ENCODE measurements at places on chromosomes 6 and 20.

DNA sequence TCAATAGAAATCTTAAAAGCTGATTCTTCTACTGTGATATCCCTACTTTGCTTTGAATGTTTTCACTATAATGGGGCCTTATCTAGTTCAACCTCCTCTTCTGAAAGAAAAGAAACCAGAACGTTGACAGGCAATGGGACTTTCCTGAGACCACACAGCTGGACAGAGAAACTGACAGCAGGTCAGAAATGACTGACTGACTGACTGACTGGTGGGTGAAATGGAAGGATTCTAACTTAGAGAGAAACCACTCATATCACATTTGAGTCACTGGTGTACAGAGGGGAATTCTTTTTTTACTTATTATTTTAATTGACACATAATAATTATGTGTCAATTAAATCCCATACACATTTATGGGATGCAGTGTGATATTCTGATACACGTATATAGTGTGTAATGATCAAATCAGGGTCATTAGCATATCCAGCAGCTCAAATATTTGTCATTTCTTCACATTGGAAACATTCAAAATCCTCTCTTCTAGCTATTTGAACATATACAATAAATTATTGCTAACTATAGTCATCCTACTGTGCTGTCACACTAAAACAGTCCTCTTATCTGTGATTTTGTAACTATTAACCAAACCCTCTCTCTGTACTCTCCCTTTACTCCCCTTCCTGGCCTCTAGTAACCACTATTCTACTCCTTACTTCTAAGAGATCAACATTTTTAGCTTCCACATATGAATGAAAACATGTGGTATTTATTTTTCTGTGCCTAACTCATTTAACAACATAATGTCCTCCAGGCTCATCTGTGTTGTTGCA is 64.8 kb upstream of the NRSN1 start:
- DNase-seq, result no peak

- no peak for DNase-seq
These were observed 212.1 kb downstream of the BTBD9 start for GRCh38 chr6:38427492-38428210.

- DNase-seq, result no peak
These were observed 49.9 kb upstream of the TMEM30A start for GRCh38 chr6:75334266-75335040.

- no peak for DNase-seq
These were observed 9.9 kb downstream of the PCIF1 start for GRCh38 chr20:45944151-45944964.

DNA sequence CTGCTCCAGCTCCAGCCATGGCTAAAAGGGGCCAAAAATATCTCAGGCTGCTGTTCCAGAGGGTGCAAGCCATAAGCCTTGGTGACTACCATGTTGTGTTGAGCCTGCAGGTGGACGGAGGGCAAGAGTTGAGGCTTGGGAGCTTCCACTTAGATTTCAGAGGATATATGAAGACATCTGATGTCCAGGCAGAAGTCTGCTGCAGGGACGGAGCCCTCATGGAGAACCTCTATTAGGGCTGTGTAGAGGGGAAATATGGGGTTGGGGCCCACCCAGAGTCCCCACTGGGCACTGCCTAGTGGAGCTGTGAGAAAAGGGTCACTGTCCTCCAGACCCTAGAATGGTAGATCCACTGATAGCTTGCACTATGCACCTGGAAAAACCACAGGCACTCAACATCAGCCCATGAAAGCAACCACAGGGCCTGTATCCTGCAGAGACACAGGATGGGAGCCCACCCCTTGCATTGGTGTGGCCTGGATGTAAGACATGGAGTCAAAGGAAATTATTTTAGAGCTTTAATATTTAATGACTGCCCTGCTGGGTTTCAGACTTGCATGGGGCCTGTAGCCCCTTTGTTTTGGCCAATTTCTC is 70.5 kb downstream of the NINL start:
- no peak for DNase-seq

DNA sequence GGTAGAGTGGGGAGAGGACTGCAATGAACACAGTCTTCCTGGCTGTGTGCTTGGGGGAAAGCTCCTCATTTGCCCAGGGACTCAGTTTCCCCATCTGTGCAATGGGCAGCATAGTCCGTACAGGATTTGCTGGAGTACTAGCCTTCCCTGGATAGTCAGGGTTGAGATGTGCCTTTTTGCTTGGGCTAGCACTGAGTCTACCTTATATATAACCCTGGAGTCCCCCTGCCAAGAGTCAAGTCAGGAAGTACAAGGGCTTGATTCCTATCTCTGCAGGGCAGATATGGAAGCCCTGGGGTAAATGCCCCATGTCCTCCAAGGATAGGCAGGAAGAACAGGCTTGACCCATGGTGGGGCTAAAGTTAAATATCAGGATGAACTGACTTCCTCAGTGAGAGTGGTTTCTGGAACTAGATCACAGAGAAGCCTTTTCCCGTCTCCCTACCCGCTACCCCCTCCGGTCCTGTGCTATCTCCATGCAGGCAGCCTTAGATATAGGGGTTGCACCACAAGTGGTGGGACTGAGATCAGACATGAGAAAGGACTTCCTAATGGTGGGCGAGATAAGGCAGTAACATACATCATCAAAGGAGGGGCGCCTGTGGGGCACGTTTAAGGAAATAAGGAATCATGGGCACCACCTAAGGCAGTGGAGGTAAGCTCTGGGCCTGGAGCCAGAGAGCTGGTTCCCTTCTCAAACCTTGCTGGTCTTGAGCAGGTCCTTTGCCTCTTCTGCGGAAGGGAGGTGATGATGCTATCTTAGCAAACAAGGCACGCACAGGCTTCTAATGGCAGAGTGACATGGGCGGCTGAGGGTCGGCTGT is 157.9 kb downstream of the MRPL14 start:
- DNase-seq, result no peak

- DNase-seq, result no peak
These were observed 5.3 kb downstream of the SOBP start for GRCh38 chr6:107495196-107495643.

DNA sequence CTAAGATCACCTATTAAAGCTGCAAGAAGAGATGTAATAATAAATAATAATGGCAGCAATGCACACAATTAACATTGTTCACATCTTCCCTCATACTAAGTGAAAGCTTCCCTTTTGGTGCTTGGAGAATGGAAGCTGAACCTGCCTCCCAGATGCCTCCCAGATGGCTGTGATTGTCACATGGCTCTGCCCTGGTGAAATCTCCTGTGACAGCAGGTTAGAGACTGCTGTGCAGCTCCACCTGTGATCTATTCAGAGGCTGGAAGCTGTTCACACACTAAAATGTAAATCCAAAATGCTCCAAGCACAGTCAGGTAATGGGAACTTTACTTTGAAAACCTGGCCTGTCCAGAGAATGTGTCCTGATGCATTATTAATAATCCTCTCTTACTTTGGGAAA is 41.7 kb upstream of the RGS17 start:
- no peak for DNase-seq

GRCh38 chr6:157587127-157587926 is 206.3 kb downstream of the ZDHHC14 start:
- no peak for DNase-seq

GRCh38 chr6:72272958-72273357 is 348.9 kb upstream of the KCNQ5 start:
- DNase-seq, result no peak

DNA sequence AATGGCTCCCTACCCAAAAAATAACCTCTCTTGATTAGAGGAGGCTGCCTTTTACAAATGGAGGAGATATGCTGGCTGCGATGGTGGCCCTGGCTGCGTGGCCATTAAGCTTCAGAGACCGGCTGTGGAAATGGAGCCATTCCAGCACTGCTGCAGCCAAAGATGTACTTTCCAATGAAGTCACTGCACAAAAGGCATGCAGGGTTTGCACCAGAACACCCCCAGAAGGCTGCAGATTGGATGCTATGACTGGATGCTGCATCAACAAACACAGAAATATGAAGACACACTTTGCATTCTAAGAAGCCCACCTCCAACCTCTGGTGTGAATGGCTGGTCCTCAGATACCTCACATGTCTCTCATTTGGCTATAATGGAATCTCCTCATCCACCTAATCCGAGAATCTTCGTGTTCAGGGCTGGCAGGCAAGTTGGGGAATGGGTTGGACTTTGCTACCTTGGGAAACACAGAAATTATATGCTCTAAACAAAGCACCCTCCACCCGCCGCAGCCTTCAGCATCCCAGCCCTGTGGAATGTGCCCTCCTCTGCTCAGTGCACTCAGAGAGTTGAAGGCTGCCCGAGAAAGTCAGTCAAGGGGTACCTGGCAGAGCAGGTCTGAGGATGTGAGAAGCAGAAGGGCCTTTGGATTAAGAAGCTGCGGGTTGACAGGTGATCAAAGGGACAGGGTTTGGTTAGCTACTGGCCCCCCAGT is 35.3 kb downstream of the APCDD1L start:
- no peak for DNase-seq

GRCh38 chr6:33910594-33910993 is 106.8 kb upstream of the MLN start:
- no peak for DNase-seq

GRCh38 chr20:46214824-46215488 is 93.3 kb downstream of the CDH22 start:
- no peak for DNase-seq

GRCh38 chr6:168826726-168827585 is 386.0 kb downstream of the SMOC2 start:
- DNase-seq, result no peak

DNA sequence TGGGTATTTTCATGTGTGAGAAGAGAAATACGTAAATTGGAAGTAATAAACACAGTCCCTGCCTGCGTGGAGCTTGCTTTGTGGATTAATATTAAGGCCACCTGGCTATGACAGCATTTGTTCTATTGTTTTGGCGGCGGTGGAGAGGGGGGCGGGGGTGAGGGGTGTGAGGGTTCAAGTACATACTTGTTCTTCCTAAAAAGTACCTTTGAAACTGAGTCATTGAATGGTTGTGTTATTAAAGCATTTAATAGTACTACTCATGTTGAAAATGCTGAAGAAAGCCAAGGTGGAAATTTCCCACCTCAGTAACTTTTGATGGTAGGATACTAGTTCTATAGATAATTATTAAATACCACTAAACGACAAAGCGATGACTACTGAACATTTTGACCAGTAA is 95.0 kb downstream of the FOXC1 start:
- DNase-seq, result no peak

DNA sequence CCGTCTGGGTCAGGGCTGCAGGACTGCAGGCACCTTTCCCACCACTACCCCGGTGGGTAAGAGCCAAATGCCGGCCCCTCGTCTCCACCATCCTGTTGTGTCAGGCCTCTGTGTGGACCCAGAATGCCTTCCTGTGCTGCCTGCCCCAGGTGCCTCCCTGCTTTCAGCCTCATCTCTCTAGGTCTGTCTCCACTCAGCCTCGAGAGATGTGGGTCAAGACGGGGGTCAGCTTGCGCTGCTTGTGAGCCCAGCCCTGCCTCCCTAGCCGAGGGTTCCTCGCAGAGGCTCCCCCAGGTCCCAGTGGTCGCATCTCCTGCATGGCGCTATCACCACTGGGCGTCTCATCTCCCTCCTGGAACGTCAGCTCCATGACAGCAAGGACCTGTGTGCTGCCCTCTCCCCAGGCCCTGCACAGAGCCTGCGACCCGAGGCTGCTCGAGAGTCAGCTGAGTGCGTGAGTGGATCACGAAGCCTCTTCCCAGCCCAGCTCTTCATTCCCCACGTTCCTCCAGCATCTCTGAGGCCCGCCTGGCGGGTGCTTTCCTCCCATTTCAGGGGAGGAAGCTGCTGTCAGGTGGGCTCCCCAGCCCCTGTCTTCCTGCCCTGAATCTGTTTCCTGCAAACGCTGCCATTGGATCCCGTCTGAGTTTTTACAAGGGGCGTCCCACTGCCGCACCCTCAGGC is 38.7 kb upstream of the ZBP1 start:
- no peak for DNase-seq

DNA sequence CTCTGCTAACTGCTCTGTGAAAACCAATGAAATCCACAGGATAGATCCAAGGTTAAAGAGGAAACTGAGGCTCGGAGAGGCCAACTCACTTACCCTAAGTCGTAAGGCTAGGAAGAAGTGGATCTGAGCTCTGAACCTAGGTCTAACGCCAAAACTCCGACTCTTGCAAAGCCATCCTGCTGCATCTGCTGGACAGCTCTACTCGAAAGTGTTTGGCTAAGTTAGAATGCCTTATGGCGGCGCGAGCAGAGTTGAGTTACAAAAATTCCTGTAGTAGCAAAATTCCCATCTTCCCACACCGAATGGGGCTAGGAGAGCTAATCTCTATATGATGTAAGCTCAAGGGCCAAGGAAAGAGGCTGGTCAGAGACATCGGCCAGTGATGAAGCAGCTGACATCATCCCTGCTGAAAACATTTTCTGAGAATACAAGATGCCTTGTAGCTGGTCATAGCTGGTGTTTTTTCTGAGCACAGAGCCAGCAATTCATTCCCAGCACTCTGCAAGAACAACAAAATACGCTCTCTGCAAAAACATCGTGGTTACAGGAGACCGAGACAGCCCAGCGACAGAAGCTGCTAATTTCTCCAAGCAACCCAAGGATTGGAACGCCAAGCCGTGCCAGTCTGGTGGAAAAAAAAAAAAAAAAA is 1.8 kb downstream of the SPATA2 start:
- DNase-seq, result no peak

DNA sequence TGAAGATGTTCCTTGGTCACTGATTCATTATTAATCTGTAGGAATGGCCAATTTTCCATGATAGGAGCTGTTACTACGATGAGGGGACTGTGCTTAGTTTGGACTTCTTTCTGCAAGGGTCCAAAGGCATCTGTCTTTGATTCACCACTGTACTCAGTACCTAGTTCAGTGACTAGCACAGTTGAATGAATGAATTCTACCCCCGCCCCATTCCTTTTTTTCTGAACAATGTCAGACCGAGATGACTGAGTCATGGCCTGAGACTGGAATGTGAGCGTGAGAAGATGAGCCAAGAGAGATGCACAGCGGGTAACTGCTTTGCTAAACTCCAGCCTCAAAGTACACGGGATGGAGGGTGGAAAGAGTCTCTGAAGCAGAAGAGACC is 419 bp upstream of the SNHG17 start:
- DNase-seq, result no peak

- no peak for DNase-seq
These were observed 164.5 kb downstream of the CD83 start for GRCh38 chr6:14281811-14282660.

DNA sequence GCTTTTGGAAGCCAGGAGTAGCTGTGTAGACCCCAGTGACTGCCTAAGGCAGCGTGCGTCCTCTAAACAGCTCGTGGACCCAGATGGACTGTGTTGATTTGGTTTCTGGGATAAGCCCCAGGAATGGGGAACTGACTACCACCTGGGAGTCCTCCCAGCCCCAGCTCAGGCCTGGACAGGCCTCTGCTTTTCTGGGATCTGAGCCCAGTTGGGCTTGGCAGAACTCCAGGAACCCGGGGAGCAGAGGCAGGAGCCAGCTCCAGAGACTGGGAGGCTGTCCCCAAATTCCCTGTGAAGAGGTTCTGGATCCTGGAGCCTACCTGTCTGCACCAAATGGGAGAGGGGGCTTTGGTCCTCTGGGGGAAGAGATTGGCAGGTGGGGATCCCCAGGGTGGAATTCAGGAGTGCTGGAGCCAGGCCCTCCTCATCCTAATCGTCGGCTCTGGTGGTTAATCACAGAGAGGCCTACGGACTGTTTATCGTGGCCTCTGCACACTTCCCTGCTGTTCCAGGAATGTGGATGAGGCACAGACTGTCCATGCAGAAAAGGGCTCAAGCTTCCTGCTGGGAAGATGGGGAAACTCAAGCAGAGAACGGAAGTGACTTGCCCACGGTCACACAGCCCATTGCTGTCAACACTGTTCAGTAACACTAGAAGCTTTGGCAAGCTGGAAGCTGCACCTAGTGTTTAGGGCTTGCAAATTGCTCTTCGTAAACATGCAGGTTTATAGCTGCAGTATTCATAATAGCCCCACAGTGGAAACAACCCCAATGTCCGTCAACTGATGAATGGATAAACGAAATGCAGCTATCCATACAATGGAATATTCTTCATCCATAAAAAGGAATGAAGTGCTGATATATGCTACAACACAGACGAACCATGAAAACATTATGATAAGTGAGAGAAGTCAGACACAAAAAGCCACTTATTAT is 100.6 kb downstream of the KCNB1 start:
- DNase-seq, result no peak
